AG08396 (cell line): ENCODE measurements at places on chromosomes 7 and 10.

GRCh38 chr10:71074176-71074755 lies 138.1 kb upstream of the UNC5B start:
- no peak for DNase-seq

GRCh38 chr10:77638321-77639101 lies 903 bp upstream of the KCNMA1 start:
- peak; percentile 63 for DNase-seq

DNA sequence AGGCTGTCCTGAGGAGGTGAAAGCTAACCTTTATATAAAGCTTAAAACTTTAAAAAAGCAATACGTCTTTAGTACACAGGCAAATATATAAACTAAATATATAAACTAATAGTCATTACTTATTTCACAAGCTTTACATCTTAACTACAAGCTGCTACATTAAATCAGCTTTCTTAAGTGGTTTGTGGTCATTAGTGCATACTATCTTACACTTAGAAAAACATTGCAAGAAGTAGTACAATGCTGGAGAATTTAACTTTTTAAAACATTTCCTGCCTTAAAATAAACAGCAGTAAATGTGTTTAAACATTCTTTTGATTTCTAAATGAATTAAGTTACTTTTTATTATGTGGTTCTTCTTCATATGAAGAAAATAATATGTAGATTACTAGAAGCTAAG lies 36.3 kb downstream of the MET start:
- no peak for DNase-seq

DNA sequence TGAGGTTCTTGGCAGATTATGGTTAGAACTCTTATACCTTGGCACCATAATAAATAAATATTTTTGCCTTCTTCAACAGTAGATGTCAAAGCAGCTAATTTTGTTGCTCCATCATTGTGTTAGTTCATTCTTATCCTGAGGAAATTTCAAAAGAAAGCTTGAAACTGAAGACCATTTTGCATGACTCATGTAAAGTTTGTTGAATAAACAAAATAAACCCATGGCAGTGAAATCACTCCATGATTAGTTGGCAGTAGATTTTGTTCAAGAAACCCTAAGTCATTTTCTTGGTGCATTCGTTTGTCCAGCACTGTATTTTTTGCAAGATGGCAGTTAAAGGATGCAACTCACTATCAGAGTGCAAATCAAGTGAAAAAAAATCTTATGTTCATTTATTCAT lies 91.6 kb downstream of the HECW1 start:
- DNase-seq: peak; percentile 36

- no peak for DNase-seq
Measured at GRCh38 chr10:103643381-103643780, 149.9 kb downstream of the NEURL1 start.

GRCh38 chr10:132860532-132860931 lies 74.6 kb upstream of the NKX6-2 start:
- DNase-seq: no peak

DNA sequence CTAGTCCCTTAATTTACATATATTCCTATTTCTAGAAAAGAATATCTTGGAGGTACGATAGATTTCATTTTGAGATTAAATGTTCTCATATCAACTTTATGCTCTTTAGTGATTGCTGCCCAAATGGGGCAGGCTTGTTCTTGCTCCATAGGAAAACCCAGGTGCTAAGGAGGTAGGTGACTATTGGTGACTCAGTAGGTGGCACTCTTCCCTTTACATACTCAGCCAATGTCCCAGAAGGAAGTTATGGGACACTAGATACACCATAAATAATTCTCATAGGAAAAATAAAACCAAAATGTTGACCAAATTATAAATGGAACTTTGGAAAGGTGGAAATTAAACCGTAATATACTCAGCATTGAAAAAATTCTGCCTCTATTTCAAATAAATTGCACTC lies 4.0 kb downstream of the SKAP2 start:
- DNase-seq: no peak

DNA sequence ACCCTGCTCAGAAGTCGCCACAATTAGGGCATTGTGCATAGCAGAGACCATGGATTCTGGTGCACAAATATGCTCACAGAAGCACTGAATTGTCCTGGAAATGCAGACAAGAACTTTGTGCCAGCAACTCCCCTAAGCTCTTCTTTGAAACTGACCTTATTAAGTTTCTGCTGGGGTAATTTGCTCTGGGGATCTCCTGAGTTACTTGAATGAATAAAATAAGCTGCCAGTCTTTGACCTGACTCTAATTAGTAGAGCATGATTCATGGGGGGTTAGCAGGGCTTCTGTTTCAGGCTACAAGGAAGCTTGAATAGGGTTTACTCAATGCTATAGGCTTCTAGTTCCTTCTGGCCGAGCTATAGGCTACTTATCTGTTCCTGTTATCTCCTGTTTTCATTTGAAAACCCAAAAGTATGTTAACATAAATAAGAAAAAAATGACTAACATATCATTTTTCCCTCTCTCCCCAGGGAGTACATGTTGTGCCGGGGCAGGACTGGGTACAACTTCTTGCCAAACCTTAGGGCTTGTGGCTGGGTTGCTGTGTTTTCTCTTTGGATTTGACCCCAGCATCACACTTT lies 169.0 kb upstream of the TMEM229A start:
- DNase-seq: no peak

GRCh38 chr7:148738737-148739535 lies 40.2 kb downstream of the CUL1 start:
- DNase-seq: no peak

DNA sequence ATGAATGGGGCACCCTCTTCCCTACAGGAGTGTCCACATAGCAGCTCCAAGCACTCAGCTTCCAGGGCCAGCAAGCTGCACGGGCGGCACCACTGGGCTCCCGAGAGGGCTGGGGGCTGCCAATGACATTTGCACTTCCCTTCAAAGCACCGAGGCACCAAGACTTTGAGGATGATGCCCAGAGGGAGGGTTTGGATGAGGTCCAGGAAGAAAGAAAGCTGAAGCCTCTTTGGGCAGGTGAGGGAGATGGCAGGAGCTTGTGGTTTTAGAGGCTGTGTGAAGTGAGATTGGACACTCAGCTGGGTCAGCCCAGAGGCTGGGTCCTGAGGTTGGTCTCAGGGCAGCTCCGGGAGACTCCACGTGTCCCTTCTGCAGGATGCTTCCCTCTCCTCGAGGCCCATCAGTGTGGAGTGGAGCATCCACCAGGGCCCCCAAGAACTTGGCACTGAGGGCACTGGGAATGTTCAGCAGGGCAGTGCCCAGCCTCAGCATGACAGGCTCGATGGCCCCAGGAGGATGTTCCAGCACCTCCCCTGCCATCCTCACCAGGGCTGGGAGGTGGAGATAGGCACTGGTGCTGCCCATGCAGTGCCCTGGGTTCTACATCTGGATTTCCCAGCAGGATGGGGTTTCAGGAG lies 54.9 kb upstream of the IGFBP3 start:
- no peak for DNase-seq

- DNase-seq: no peak
Measured at GRCh38 chr10:6925146-6925545, 345.1 kb upstream of the PRKCQ start.

DNA sequence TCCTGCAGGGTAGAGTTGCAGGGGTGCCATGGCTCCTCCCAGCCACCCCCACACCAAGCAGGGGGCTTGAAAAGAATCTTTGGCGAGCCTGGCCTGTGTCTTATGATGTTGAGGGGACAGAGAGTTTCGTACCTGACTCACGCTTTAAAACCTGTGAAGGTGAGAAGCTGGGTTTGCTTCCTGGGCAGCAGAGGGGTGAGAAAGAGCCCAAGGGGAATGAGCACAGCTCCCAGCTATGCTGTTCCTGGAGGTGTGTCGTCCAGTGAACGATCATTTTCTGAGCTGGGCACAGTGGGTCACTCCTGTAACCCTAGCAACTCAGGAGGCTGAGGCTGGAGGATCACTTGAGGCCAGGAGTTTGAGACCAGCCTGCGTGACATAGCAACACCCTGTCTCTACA lies 13.5 kb upstream of the ADRB1 start:
- no peak for DNase-seq

GRCh38 chr10:98149858-98150257 lies 15.4 kb downstream of the R3HCC1L start:
- no peak for DNase-seq

- DNase-seq: no peak
Measured at GRCh38 chr7:36355490-36355889, 34.2 kb upstream of the ANLN start.

GRCh38 chr7:155884225-155885166 lies 72.2 kb upstream of the SHH start:
- no peak for DNase-seq

- no peak for DNase-seq
Measured at GRCh38 chr7:22138106-22138505, 192.4 kb upstream of the CDCA7L start.

DNA sequence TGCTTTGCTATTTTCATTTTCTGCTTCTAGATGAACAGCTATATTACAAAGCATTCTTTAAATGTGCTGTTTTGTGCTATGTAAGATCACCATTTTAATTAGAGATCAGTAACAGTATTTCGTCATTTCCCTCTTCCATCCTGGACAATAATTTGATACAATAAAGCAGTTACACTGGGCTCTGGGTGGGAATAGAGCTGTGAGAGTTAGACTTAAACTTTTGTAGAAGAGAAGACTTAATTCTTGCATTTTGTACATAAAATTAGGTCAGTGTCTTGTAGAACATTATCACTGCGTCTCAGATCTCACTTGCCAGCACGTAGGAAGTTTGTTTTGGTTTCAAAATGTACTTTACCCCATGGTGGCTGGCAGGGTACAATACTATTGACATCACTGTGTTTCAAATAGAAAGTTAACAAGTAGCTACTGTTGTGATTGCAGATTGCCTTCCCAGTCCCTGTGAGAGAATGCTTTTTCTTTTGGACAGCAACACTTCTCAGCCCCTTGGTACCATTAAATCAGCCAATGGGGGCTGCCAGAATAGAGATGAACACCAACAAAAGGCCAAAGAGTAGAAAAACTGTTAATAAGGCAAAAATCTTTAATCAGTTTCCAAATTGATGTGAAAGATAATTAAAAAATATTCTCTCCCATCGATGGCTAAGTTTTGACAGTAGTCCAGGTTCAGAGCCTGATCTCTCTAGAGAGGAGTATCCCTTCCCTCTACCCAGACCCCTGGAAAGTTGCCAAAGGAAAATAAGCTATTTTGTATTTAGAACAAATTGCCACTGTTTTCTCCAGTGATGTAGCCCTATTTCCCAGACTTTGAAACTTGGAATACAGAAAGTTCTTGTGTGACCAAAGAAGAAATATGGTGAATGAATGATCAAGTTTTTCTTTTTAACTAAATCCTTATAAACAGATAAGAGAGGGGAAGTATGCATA lies 35.1 kb downstream of the SMNDC1 start:
- DNase-seq: no peak

DNA sequence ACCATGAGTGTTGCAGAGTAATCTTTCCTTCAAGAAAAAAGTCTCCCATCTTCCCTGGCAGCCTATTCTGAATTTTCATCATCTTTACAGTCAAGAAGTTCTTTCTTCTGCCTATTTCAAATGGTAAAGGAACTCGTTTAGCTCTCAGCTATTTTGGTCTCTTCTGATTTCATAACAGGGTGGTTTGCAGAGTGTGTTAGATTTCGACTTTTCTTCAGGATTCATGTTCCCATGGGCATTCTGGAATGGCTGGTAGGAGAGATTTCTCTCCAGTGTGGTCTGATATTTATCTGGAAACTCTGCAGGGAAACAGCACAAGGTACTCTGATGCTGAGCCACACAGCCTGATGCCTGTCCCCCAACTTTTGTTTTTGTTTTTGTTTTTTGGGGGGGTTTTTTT lies 111.1 kb upstream of the FAM171A1 start:
- DNase-seq: no peak

- DNase-seq: no peak
Measured at GRCh38 chr10:99769706-99770105, 12.7 kb upstream of the ABCC2 start.

DNA sequence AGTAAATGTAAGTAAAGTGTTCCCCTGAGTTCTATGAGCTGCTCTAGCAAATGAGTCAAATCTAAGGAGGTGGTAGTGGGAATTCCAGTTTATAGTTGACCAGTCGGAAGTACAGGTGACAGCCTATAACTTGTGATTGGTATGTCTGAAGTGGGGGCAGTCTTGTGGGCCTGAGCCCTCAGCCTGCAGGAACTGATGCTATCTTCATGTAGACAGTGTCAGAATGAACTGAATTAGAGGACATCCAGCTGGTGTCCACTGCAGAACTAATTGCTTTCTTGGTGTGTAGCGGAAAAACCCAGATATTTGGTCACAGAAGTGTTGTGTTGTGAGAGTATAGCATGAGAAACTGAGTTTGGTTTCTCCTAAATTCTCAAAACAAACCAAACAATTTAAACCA lies 127.9 kb upstream of the AMPH start:
- no peak for DNase-seq

DNA sequence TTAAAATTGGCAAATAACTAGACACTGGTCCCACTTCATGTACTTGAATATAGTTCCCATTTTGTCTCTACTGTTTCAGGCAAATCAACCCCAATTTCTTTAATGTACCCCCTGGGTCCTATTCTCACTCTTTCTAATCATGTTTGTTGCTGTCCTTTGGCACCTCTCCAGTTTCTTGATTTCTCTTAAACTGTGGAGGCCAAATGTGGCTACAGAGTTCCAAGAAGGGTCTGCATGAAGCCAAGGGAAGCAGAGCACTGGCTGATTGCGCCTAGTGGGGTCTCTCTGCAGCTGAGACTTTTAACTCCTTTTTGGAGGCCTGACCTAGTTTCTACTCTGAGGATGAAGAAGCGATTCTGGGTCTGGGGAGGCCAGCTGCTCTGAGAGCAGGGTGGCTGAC lies 6.7 kb upstream of the ADAM12 start:
- no peak for DNase-seq

- DNase-seq: no peak
Measured at GRCh38 chr10:73997461-73997786, 492 bp upstream of the VCL start.

GRCh38 chr10:12958546-12959110 lies 42.9 kb downstream of the CCDC3 start:
- no peak for DNase-seq

DNA sequence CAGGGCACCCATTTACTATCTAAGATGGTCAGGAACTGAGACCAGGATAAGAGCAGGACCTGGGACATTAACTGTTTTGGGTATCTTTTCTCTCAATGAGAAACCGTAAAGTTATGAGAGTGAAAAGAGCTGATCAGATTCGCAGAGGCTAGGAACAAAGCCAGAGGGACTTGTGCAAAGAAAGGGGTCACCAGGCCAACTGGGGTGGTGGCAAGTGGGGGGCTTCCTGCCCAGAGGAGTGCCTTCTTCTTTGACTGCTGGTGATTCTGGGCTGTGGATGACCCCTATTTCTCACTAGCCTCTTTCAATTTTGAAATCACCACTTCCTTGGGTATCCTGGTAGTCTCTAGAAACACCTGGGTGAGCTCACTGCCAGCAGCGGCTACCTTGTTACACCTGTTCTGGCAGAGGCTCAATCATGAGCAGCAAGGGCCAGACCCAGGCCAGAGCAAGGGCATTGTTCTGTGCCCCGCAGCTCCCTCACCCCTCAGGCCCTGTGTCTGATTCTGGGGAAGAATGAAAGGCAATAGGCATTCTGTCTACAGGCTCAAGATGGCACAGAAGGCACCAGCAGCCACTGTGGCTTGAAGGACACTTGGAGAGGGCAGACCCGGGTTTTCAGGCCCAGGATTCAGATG lies 999 bp downstream of the SFTPD start:
- DNase-seq: peak; percentile 1
